Calu3 (cell line): ENCODE measurements at places on chromosomes 6 and 20. TPM values are rescaled to one million over a fixed set of nuclear protein-coding genes. Genes with fewer than 3 reads are reported as not detected.

DNA sequence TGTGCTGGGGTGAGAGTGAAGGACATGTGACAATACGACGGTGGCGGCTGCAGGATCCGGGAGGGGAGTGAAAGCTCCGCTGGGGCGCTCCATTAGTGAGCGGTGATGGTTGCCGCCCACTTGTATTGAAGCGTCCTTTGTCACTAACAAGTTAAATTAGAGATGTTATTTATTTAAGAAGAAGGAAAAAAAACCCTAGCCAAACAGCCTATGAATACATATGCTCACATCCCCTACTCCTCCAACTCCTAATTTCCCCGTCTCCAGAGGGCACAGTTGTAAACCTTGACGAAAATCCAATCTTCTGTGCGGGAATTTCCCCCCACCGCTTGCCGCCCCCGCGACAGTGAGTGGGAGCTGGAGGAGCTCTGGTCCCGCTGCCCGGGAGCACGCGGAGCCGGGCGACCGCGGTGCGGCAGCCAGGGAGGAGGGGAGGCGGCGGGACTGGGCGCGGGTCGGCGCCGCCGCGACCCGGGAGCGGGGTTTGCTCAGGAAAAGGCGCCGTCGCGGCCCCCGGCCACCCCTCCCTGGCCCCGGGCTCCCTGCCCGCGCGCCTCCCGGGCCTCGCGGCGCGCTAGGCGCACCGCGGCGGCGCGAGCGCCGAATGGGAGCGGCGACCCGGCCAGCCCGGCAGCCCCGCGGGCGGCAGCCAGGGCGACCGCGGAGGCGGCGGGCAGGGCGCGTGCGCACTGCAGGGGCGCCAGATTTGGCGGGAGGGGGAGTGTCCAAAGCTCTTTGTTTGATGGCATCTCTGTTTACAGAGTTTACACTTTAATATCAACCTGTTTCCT, at the start of gene MYB:
Gene MYB, plus strand, starts transcription at position 767 of the 791 bp plus-strand sequence. CDS start 206 bp downstream, outside the sequence.
- peak; percentile 74 for DNase-seq

DNA sequence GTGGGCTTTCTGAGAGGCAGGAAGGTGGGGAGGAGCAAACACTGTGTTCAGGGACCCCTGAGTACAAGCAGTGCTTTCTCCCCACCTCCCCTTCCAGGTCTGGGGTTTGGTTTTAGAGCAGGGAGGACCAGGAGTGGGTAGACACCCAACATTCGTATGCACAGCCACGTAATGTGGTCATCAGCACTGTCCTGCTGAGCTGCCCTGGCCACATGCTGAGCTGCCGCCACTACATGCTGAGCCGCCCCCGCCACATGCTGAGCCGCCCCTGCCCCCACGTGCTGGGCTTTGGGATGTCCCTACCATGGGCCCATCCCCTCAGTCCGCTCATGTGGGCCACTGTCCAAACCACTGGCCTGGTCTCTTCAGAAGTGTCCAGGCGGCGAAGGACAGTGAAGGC, 214.9 kb upstream of the CST7 start:
- DNase-seq = no peak

DNA sequence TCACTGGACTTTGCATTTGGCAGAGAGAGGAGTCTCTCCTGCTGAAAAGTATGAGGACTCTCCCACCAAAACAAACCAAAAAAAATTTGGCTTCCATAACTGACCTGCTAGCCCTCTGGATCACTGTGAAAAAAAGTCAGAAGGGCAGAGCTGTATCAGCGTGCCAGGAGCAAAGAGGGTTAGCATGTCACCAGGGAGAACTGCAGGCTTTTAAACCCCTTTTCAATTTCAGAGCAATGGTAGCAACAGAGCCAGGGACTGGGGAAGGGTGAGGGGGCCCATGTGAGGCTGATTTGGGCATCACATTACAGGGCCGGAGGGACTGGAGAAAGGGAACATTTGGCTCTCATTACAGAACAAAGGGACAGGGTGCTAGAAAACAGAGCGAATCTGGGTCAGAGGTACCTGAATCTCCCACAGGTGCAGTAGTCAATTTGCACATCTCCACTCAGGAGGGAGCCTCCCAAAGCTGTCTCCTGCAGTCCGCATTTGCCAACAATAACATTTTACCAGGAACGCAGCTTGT, 185.7 kb upstream of the EYA4 start:
- DNase-seq = no peak

- DNase-seq = no peak
Measured at GRCh38 chr6:111592726-111593511, 12.8 kb downstream of the TRAF3IP2 start.

DNA sequence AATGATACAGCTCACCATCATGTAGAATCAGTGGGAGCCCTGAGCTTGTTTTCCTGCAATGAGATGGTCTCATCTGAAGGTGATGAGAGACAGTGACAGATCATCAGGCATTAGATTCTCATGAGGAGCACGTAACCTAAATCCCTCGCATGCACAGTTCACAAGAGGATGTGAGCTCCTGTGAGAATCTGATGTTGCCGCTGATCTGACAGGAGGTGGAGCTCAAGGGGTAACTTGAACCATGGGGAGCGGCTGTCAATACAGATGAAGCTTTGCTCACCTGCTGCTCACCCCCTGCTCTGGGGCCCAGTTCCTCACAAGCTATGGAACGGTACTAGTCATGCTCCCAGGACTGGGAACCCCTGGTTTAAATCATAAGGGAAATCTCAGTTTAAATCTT, 89.2 kb downstream of the THBS2 start:
- no peak for DNase-seq

DNA sequence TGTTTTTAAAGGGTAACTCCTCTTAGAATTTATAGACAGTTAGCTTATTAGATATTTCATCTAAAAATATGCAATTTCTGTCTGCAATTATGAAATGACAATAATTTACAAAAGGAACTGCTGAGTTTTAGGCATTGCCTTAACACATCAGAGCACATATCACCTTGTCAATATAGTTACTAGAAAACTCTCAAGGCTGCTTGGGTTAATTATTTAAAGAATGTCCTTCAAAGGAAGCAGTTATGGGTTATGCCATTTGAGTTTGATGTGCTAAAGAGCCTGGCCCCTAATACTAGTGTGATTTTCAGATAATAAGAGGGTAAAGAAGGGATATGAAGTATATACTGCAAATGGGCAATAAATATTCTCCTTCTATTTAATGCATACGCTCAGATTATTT, 192.5 kb downstream of the EPHA7 start:
- no peak for DNase-seq

GRCh38 chr6:104573350-104573749, 286.4 kb downstream of the HACE1 start:
- no peak for DNase-seq

DNA sequence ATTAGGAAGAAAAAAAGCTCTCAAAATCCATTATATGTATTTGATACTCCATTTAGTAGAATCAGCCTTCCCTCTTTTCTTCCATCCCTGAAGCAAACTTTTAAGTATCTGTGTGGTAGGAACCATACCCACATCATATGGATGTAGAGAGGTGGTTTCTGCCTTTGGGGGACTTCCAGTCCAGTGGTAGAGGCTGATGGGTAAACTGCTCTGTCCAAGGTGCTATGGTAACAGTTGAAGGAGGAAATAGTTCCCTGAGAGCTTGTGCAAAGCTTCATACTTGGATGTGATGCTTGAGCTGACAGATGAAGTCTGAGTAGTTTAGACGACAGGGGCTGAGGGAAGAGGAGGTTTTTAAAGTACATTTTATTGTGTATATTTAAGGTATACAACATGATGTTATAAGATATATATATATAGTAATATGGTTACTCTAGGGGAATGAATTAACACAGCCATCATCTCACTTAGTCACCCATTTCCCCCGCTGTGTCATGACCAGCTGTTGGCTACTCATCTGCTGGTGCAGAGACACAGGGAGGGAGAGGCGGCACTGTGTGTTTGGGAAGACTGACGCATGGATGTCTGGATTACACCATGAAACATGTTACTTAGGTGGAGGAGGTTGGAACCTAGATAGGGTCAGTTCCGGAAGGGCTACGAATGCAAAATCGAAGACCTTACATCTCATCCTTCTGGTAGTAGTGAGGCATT, 185.2 kb downstream of the FARS2 start:
- no peak for DNase-seq

GRCh38 chr6:71179249-71179885, 109.2 kb upstream of the OGFRL1 start:
- no peak for DNase-seq

DNA sequence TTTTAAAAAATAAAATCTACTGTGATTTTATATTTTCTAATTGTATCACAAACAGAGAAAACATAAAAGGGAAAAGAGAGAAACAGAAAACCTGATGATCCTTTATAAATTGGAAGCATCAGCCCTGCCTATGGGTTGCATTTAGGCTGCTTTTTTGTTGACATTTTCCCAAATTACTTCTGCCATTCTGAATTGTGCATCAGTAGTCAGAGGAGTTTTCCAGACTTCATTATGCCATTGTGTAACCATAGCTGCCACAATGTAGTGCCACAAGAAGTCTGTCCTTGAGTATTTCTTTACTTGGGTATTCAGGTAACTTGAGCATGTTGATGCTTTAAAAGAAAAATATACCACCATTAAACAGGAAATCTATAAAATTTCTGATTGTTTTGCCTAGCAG, 130.3 kb downstream of the HACE1 start:
- DNase-seq = no peak

- peak; percentile 51 for DNase-seq
Measured at GRCh38 chr6:29653452-29654038, 3.3 kb upstream of the MOG start.

DNA sequence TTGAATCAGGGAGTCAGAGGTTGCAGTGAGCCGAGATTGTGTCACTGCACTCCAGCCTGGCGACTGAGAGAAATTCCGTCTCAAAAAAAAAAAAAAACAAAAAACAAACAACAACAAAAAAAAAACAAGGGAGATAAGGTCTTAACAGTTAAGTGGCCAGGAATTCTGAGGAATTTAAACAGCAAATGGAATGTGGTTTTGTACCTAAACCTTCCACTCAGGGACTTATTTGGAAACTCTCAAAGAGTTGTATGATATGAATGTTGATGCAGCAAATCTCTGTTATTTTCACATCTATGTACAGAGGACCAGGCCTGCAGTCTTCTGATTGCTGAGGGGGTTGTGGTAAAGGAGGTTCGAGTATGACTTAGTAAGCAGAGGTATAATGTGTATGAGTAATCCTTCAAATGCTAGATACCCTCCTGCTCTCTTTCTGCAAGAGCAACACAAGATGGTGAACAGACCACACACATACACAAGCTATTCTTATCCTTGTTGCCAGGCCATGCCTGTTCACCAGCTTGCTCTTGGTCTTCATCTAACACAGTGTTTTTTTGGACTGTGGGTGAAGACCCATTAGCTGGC, 174.9 kb upstream of the SCGN start:
- no peak for DNase-seq

DNA sequence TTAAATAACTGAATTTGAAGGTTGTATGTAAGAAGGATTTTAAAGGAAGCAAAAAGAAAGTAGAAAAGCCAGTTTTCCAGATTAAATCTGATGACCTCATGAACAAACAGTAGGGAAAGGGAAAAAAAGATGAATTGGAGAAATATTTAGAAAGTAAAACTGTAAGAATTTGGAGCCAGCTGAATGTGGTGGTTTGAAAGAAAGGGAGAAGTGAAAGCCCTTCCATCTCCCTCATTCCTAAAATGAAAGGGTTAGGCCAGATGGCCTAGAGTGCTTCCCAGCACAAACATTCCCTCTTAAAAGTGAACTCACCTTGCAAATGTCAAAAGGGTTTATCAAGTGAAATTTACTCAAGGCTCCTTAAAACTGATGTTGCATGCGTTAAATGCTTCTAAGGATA, 139.3 kb upstream of the COL21A1 start:
- DNase-seq = no peak

GRCh38 chr20:8395956-8396355, 263.9 kb downstream of the PLCB1 start:
- DNase-seq = no peak

GRCh38 chr6:13436399-13437217, 50.8 kb downstream of the GFOD1 start:
- no peak for DNase-seq

- DNase-seq = no peak
Measured at GRCh38 chr20:16027686-16028085, 545.6 kb downstream of the KIF16B start.

GRCh38 chr20:9161311-9161710, 92.4 kb downstream of the PLCB4 start:
- DNase-seq = no peak

DNA sequence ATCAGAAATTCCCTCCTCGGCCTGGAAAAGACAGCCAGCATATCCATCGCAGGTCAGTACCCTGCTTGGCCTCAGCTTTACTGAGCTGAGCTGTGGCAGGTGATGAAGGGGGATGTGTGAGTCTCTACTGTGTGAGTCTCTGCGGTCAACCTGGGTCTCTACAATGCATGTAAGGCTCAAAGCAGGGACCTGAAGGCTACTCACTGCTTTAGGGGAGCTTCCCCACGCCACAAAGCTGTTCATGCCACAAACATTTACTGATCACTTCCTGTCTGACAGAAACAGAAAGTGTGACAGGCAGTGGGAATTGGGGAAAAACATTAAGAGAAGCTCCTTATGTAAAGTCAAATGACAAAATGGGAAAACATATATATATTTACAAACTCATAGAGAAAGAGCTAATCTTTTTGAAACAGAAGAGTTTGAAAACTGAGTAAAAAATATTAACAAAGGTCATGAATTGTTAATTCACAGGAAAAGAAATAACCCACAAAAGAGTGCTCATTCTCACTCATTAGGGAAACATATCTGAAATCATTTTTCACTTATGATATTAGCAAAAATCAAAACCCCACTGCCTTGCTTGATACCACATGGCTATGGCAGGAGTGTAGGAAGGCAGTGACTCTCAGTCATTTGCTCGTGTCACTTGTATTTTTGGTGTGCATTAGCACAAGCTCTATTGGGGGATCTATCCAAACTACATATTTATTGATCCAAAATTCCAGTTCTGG, 5.8 kb downstream of the BTN3A3 start:
- no peak for DNase-seq

The SEMG1 gene
- total RNA-seq = 0.21 TPM in 1 of 2 replicates, not detected in the other

The HLA-DQB1 gene
- 139 and 190 TPM in 2 replicates for total RNA-seq

The ADGRB3 gene
- total RNA-seq = 0.09 and 0.44 TPM in 2 replicates

The ECT2L gene
- not detected in 2 replicates for total RNA-seq

The ANKRD6 gene
- 14.7 and 18.0 TPM in 2 replicates for total RNA-seq

The TFAP2D gene
- total RNA-seq = not detected in 2 replicates

The TAAR2 gene
- not detected in 2 replicates for total RNA-seq
